ENCODE measurements at places on chromosomes 4 and X. TPM values are rescaled to one million over a fixed set of nuclear protein-coding genes. Genes with fewer than 3 reads are reported as not detected.
A peak's percentile ranks its signal among the peaks of the same experiment; 100 is the strongest.

Gene JCHAIN
- not detected for total RNA-seq

Gene ANOS1
- not detected for total RNA-seq

Gene GAK
- total RNA-seq: 96.8 TPM

DNA sequence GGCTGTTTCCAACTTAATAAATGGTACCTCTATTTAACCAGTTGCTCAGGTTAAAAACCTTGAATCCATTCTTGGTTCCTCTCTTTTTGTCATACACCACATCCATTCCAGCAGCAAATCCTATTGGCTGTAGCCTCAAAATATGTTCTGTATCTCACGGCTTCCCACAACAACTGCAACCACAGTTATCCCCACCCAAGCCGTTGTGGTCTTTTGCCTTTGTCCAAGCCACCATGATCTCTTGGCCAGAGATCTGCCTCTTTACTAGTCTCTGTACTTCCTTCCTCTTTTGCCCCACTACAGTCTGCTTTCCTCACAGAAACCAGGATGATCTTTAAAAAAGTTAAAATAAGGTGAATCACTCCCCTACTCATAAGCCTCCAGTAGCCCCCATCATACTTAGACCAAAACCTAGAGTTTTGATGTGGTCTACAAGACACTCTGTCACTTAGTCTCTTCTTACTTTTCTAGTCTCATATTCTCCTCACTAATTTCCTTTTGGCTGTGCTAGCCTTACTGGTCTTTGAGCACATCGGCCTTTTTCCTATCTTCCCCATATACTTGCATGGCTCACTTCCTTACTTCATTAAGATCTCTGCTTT lies 10.3 kb downstream of the MAOA start:
- no peak for DNase-seq
- H3K27me3 ChIP-seq: no peaks in the 10 kb centered on the region
- H3K27ac ChIP-seq: no peak overlapping the region
- no peak overlapping the region for H3K4me3 ChIP-seq
- no peaks in the 10 kb centered on the region for H3K36me3 ChIP-seq
- no peaks in the 10 kb centered on the region for H3K4me1 ChIP-seq

DNA sequence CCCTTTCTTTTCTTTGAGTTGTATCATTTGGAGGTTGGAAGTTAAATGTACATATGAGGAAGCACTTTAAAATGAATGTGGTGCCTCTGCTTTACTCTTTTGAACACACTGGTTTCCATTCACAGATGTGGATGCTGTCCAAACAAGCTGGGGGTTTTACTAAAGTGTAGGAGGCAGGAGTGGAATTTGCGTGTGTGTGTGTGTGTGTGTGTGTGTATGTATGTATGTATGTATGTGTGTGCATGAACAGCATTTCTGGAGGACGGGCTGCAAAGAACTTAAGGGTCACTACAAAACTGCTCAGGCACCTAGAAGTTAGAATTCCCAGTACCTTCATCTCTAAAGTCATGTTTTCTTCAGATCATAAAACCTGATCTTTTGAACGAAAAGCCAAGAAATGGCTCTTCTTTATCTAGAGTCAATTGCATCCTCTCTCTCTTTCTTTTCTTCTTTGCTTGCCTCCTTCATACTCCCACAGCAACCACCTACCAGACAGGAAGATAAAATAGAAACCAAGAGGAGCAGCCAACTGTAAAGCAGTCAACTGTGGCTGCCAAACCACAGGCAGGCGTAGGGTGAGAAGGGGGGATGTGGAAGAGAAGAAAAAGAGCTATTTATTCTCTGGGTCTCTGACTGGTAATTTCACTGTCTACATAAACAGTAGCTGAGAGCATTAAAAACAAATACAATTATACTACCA lies 177.0 kb upstream of the RASGEF1B start:
- H3K4me3 ChIP-seq: no peak overlapping the region
- no peaks in the 10 kb centered on the region for H3K36me3 ChIP-seq
- peak; percentile 60 for DNase-seq
- no peak overlapping the region for H3K27ac ChIP-seq
- no peaks in the 10 kb centered on the region for H3K27me3 ChIP-seq

- no peak overlapping the region for H3K27ac ChIP-seq
- no peaks in the 10 kb centered on the region for H3K27me3 ChIP-seq
- no peak overlapping the region for H3K4me3 ChIP-seq
- no peaks in the 10 kb centered on the region for H3K4me1 ChIP-seq
- H3K36me3 ChIP-seq: no peaks in the 10 kb centered on the region
Measured at GRCh38 chr4:91284480-91284879, 1019.3 kb upstream of the GRID2 start.

DNA sequence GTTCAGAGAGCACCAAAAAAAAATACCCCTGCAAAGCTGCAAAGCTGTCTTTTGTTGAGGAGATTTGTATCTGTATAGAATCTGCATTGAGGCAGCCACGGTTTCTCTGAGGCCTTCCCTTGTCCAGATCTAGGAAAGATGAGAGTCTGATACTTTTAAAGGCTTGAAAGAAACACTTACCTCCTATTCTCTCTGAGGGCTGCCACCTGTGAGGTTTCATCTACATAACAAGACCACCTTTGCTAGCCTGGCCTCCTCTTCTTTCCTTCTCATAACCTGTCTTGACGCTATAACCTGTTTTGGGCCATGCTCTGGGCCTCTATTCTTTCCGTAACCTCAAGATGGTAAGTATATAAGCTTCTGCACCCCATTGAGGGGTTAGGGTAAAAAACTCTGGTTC lies 779.6 kb upstream of the HTR2C start:
- no peaks in the 10 kb centered on the region for H3K4me1 ChIP-seq
- DNase-seq: no peak
- H3K36me3 ChIP-seq: no peaks in the 10 kb centered on the region
- no peaks in the 10 kb centered on the region for H3K27me3 ChIP-seq
- no peak overlapping the region for H3K27ac ChIP-seq
- no peak overlapping the region for H3K4me3 ChIP-seq

- H3K27me3 ChIP-seq: no peaks in the 10 kb centered on the region
- peaks cover 12% of the 10 kb centered on the region for H3K36me3 ChIP-seq
- H3K27ac ChIP-seq: peak overlapping the region; percentile 32
- DNase-seq: no peak
- H3K4me1 ChIP-seq: peaks cover 88% of the 10 kb centered on the region
Measured at GRCh38 chr4:2484185-2484584, 15.3 kb downstream of the RNF4 start.

DNA sequence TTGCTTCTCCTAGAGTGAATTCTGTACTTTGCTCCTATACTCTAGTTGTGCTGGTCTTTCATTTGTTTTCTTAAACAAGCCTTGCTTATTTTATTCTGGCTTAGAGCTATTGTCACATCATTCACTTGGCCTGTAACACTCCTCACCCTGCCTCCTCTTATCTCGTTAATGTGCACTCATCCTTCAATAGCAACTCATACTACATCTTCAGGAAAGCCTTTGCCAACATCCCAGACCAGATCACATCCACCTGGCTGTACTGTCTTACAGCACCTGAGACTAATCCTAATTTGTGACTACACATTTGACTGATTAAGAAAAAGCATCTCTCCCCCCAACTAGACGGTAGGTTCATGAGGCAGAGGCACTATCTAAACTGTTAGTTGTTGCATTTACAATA lies 80.8 kb downstream of the SLC7A11 start:
- no peaks in the 10 kb centered on the region for H3K4me1 ChIP-seq
- H3K27ac ChIP-seq: no peak overlapping the region
- no peak overlapping the region for H3K4me3 ChIP-seq
- H3K27me3 ChIP-seq: no peaks in the 10 kb centered on the region

GRCh38 chr4:27251771-27252170 lies 391.1 kb downstream of the STIM2 start:
- H3K4me3 ChIP-seq: no peak overlapping the region
- peaks cover 2% of the 10 kb centered on the region for H3K27me3 ChIP-seq
- no peak overlapping the region for H3K27ac ChIP-seq
- no peaks in the 10 kb centered on the region for H3K4me1 ChIP-seq
